ENCODE measurements at places on chromosomes 16 and 17.

DNA sequence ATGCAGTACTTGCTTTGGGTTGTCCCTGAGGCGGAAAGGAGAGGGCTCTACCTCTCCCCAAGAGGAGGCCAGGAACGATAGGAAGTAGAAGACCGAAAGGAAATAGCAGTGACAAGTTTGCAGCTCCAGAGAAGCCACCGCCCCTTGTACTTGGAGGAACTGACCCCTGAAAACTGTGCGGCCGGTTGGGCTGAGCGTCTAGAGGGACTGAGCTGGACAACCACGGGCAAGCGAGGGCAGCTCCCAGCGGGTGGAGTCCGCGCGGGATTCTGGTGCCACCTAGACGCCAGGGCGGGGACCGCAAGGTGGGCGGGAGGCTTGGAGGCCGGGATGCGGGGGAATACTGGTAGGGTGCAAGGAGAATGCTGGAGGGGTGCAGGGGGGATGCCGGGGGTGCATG is 1.3 kb upstream of the SLC6A4 start:
- no peak for DNase-seq

DNA sequence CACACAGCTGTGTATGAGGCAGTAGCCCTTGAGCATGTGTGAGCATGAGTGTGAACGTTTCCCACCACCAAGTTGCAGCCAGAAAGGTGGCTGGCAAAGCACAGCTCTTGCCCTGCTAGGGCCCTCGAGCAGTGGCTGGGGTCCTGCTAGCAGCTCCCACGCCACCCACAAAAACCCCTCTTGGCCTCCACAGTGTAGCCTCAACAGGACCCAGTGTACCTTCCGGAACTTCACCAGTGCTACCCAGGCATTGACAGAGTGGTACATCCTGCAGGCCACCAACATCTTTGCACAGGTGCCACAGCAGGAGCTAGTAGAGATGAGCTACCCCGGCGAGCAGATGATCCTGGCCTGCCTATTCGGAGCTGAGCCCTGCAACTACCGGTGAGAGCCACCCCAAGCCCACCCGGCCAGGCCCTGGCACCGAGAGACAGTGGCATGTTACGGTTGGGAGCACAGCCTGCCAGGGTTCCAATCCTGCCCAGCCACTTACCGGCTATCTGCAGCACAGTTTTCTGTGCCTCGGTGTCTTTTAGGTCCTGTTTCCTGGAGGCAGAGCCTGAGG is 53.1 kb downstream of the SCNN1B start:
- DNase-seq = no peak

DNA sequence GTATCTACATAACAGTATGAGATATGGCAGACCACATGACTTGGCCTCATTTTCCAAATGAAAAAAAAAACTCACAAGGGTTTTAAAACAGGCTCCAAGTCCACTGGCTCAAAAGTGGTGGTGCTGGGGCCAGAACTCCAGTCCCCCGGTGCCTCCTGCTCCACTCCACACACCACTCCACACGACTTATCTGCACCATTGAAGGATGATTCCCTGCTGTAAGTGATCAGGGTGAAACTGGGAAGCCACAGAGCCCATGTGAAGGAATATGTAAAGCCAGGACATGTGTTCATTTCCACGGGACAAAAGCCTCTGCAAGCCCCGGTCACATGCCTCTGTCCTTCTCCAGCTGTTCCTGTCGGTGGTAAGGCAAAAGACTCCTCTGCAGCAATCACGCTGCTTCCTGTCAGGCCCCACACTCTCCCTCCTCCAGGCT is 97.2 kb downstream of the ZNF18 start:
- DNase-seq = no peak

GRCh38 chr16:27718201-27719105 is 168.5 kb downstream of the KATNIP start:
- no peak for DNase-seq

GRCh38 chr17:74419928-74420411 is 11.9 kb upstream of the GPRC5C start:
- no peak for DNase-seq

- DNase-seq = no peak
Observed at GRCh38 chr17:45241328-45242028, 19.8 kb downstream of the FMNL1 start.

- no peak for DNase-seq
Observed at GRCh38 chr17:32277284-32277683, 11.7 kb downstream of the RHBDL3 start.

DNA sequence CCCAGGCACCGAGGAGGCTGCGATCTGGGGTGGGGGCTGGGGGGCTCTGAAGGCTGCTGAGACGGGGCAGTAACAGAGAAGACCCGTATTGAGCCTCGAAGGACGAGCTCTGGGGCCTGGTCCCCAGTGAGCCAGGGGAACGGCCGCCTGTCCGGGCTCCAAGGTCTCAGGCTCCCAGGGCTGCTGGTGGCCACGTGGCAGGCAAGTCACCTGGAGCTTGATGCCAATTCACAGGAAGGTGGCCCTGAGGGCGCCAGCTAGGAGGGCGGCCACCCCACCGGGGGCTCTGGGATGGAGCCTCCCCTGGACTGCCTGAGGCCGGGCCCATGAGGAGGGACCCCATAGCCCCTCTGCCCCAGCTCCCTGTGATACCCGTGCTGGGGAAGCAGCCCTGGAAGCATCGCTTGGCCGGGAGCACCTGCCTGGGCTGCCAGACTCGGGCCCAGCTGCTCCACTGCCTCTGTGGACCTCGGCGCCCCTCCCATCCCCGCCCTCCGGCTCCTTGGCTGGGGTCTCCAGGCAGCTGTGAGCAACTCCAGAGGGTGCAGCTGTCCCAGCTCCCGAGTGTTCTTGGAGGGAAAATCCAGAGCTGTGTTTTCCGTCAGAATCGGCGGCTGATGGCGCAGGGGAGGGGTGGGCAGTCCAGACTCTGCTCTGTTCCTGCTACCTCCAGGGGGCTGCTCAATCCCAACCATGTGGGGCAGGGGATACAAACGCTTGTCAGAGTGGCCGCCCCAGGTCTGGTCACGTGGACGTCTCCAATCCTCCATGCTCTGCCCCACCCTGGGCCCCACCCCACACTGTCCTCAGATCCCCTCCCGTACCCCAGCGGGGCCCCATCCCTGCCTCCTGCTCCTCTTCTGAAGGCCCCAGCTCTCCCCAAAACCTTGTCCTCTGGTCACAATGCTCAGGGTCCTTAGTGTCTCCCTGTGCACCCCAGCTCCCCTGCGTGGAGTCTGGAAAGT is 67.2 kb upstream of the GNG13 start:
- no peak for DNase-seq

GRCh38 chr17:14557480-14557879 is 256.6 kb downstream of the HS3ST3B1 start:
- DNase-seq = no peak

- peak; percentile 72 for DNase-seq
Observed at GRCh38 chr17:75456417-75457046, at the start of gene TMEM94. Gene TMEM94 (plus strand): TSS chr17:75456635. CDS start chr17:75471906, 15,271 bp downstream.

DNA sequence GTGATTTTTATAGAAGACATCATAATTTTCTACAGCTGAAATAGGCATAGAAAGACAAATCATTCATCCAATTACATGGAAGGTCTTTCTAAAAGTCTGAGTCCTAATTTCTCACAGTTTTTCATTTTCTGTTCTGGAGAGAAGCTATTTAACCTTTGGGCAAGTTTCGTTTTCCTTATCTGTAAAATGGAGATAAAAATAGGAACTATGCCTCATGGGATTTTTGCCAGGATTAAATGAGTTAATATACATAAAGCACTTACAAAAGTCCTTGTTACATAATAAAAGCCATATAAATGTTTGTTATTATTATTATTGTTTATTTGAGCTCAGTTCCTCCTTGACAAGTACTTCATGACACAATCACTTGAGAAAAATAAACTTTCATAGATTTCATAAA is 121.4 kb downstream of the SKAP1 start:
- DNase-seq = no peak

DNA sequence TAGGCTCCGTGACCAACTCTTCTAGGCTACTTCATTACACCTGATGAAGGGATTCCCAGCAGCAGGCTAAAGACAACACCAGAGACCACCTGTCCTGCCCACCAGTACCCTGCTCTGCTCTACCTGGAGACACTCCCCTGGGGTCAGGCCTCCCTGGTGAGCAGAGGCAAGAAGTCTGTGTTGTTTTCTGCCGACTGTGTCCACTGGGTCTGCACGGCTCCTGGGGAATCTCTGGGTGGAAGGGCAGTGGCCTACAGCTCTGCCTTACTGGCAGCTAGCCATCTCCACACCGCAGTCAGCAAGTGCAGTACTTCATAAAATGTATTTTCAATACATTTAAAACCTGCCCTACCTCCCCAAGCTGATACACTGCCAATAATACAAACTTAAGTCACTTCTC is 6.8 kb downstream of the RSL1D1 start:
- no peak for DNase-seq

- no peak for DNase-seq
Observed at GRCh38 chr17:82330322-82331239, 3.0 kb downstream of the SECTM1 start.

GRCh38 chr16:19884611-19885450 is at the start of gene GPRC5B:
Gene GPRC5B (minus strand): TSS chr16:19884848. CDS start chr16:19872845, 12,003 bp downstream.
- no peak for DNase-seq

- DNase-seq = no peak
Observed at GRCh38 chr16:48911700-48912099, 301.7 kb upstream of the N4BP1 start.

- DNase-seq = peak; percentile 33
Observed at GRCh38 chr17:39757931-39758873, 20.5 kb downstream of the GRB7 start.

GRCh38 chr16:58280146-58280845 is 14.5 kb downstream of the PRSS54 start:
- DNase-seq = no peak

- DNase-seq = no peak
Observed at GRCh38 chr17:18928628-18929125, 23.3 kb upstream of the SLC5A10 start.

- DNase-seq = no peak
Observed at GRCh38 chr16:30022887-30023286, at the start of gene C16orf92. Gene C16orf92 (plus strand): TSS chr16:30023198. CDS start chr16:30023341, 143 bp downstream.

DNA sequence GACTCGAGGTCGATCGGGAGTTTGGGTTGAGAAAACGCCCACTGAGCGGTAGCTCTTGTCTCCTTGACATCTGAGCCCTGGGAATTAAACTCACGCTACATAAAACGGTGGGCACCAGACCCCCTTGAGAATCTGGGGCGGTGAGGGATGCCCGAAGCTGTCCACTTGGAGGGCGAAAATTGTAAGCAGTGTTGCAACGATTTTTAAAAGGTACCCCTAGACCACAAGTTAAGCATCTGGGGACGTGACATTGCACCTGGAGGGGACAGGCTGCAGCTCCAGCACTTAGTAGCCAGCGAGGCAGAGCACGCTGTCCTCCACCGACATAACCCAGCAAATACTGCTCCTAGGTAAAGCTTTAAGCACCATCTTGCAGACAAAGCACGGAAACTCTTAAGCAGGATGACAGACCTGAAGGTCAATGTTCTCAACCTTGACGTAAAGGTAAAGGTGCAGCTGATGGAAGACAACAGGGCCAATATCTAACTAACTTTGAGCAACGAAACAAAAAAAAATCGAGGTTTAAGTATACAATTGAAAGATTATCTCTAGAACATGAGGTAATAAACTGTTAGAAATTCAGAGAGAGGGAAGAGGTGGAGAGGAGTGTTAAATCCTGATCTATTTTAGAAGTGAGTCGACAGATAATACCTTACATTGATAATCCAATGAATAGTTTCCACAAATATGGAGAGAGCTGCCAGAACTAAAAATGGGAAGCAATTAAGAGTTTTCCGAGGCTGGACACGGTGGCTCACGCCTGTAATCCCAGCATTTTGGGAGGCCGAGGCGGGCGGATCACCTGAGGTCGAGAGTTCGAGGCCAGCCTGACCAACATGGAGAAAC is 921 bp upstream of the CDR2 start:
- DNase-seq = no peak

GRCh38 chr16:88842308-88842756 is 14.4 kb downstream of the GALNS start:
- DNase-seq = no peak

DNA sequence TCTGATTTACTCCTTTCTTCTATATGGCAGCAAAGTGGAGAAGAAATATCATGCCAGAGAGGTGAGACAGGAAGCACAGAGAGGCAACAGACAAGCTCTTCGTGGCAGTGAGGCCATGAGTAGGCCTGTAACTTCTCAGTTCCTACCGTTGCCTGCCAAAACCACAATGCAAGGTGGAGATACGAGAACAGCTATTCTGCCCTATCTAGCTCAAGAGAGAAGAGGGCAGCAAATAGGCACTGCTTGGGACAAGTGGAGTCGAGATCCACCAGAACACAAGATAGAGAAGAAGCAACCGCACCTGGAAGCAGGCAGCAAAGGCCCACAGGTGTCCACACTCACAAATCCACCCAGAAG is 24.8 kb downstream of the RANBP10 start:
- no peak for DNase-seq

- DNase-seq = no peak
Observed at GRCh38 chr16:87233928-87234327, 83.3 kb downstream of the C16orf95 start.

DNA sequence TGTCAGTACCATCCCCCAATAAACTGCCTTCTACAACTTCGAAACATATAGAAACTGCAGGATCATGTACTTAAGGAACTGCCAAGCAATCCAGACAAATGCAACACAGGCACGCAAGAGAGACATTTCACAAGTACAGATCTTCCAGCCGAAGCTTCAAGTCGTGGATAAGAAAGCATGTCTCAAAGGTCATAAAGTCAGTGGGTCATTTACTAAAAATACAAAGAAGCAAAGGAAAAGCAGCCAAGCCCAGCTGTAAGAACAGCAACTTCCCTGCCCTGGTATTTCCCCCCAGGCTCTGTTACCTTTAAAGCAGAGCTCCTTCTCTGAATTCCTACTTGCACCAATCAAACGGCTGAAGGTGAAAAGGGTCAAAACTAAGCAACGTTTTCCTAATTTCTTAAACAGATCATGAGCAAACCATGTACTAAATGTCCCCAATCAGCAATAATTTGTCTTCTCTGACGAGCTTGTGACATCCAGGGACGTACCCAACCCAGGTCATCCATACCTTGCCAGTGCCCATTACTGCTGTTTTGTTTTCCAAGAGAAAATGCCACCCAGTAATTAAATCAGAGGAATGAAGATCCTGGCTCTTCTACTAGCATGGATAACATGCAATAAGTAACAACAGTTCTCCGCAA is 1.7 kb downstream of the AKTIP start:
- DNase-seq = no peak

DNA sequence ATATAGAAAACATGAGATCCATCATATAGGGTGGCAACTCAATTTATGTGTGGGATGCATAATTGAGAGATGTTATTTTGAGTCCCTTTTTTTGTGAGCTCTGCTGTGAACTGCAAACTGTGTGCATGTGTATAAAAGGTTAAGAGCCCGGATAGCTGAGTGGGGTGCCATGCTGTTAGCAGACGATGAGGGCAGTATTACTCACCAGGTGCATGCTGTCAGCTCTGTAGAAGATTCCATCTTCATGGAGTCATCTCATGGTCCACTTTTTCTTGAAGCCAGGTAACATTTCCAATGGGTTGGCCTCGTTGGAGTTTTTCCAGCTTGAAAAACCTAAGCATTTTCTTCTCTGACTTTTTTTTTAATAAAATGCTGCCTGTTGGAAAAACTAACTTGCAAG is 43.0 kb upstream of the RHBDL3 start:
- DNase-seq = no peak

DNA sequence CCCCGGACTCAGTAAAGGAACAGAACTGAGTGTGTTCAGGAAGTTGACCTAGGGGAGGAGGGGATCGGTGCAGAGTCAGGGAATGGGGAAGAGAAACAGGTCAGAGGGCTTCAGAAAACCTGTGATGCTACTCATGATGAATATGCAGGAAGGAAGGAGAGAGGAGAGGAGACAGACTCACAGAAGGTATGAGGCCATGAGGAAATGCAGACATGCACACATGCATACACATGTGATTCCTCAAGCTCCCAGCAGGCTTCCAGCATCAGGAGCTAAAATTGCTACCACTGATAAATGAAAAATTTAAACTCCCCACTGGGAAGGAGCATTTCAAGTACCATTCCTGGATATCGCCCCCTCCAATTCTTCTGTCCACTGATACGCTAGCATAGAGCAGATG is 262.6 kb downstream of the SLC39A11 start:
- no peak for DNase-seq
